ENCODE measurements at places on chromosomes 5 and 9.

- no peak for DNase-seq
Measured at GRCh38 chr5:172487671-172488070, 33.3 kb upstream of the SH3PXD2B start.

- DNase-seq = no peak
Measured at GRCh38 chr9:108951578-108951977, 17.4 kb downstream of the ABITRAM start.

- no peak for DNase-seq
Measured at GRCh38 chr9:16290169-16290568, 580.3 kb downstream of the BNC2 start.

GRCh38 chr9:71279151-71279739, 157.8 kb upstream of the TRPM3 start:
- no peak for DNase-seq

DNA sequence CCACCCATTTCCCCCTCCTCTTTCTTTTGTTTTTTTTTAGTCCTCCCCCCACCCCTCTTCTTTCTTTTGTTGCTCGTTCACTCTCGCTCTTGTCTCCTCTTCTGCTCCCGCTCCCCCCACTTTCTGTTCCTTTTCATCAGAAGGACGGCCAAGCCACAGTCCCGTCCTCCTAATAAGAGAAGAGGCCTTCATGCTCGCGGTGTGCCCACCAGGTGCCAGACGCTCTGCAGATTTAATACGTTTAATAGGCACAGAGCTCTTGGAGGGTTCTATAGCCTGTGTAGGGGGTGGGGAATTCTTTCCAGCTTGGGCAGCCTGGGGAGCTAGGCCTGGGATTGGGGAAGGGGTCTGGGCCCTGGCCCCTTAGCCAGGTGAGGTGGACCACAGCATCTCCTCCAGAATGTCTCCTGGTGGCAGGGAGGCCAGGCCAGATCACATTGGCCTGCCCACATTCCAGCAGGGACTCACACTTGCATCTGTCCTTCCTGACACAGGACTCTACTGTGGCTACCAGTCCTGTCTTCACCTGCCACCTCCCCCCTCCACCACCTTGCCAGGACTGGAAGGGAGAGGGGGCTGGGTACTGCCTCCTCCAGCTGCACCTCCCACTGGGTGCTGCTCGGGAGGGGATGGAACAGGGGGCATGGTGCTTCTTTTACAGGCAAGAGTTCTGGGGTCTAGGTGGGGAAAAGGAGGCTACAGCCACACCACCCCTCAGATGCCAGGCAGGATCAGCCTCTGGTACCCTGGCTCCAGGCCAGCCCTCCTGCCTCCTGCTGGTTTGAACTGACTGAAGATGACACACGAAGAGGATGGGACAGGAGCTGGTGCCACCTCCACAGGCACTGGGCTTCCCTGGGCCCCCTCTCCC, 6.1 kb upstream of the BARX1 start:
- DNase-seq = no peak

GRCh38 chr5:60401526-60401925, 298.4 kb downstream of the DEPDC1B start:
- no peak for DNase-seq

All from GM20000 (cell line).